ENCODE measurements at places on chromosomes 6 and 20.

DNA sequence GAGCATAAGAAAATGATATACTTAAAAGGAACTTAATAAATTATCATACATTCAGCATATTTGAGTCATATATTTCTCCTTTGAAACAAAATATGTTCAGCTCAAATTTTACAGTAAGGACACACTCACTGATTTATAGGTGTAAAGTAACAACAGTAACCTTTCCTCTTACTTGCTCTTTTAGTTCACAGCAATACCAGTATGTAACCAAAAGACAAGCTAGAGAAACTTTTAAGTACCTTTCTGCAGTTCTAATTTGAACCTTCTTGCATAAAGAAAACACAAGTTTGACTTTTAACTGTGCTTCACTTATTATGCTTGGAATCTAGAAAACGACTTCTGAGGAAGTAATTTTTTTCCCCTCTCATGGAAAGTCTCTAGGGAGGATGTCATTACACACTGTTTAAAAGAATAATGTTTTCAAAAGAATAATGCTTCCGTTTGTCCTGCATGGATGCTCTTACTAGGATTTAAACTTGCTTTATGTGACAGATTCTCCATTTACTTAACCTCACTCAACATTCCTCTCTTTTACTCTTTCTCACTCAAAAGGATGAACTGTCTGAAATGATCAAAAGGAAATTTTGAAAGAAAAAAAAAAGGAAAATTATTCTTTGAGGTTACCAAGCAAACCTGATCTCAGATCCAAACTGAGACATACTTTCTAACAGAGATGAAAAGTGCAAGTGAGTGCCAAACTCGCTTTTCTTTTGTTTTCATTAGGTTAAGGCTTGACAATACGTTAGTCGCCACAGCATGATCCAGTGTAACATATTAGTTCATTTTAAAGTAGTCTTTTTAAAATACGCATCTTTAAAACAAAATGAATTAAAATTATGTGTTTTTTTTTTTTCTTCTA lies 22.4 kb upstream of the CALHM6 start:
- no peak for DNase-seq

- no peak for DNase-seq
Observed at GRCh38 chr6:154356113-154356512, 490 bp downstream of the IPCEF1 start.

GRCh38 chr20:51127713-51128112 lies 104.8 kb upstream of the KCNG1 start:
- no peak for DNase-seq

DNA sequence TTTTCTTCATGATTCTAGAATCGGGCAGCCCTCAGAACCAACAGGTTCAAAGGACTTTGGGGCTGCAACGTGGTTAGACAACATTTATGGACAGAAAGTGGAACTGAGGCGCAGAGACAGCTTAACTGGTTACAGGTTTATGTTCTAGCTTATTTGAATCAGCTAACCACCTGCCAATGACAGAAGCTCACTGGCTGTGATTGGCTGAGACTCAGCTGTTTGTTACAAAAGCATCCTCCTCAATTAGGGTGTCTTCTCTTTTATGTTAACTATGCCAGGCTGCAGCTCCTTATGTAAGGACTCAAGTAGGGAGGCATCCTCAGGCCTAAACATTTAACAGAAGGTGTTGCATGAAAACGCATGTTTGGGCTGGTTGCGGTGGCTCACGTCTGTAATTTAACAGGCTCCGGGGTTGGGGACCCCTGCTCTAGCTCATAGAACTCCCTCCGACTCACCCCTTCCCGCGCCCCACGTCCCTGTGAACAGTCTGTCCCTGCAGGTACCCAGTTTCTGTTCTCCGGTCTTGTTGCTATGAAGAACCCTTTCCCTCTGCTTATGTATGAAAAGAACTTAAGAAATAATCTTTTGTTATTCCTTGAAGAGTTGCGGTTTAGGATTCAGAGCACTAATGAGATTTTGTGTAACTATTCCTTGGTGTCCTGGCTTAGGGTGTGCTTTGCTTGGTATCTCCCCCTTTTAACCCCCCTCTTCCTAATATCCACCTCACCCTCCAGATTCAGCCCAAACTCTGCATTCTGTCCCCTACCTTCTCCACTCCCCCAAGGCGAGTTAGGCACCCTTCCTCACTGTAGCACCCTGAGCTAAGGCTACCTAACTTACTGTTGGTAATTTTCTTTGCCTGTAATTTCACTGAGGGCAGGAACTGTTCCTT lies 1.2 kb upstream of the TMEM181 start:
- no peak for DNase-seq

GRCh38 chr6:15322781-15323536 lies 77.1 kb downstream of the JARID2 start:
- DNase-seq: no peak

DNA sequence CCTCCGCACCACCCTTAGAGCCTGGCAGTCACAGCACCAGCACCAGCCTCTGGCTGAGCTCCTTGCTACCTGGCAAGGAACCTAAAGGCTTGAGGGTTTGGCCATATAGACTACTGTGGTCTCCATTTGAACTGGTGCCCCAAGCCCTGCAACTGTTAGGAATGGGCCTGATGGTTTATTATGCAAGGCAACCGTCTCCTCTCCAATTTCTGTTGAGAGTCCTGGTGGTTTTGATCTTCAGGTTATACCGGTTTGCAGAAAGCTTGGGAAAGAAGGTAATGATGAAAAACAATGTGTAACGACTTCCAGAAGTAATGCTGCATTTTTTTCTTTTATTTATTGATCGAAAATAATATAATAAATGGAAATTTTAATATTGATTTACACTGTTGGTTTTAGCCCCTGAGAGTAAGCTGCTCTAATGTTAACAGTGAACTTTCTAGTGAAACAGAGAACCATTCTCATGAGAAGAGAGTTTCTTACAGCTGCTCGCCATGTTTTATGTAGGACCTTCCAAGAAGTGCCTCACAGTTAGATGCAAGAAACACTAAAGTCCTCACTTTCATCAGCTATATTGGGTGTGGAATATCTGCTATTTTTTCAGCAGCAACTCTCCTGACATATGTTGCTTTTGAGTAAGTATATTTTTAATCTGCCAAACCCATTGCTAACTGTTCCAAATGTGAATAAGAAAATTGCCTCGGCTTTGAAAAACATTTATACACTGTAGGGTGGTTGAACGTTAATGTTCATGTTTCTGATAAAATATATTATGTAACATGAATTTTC lies 112.8 kb downstream of the ADGRG6 start:
- no peak for DNase-seq

GRCh38 chr20:35226126-35226883 lies at the start of gene MMP24:
Gene MMP24 (plus strand): TSS chr20:35226690. CDS start chr20:35226739, 49 bp downstream.
- DNase-seq: no peak
